Activated CD4-positive, alpha-beta T cell treated with anti-CD3 and anti-CD28 coated beads, Interleukin-2, amount 10 ng/mL, durations not matched to agents 7 days and 5 days (primary cell): ENCODE measurements at places on chromosomes 1 and 21. TPM values are rescaled to one million over a fixed set of nuclear protein-coding genes. Genes with fewer than 3 reads are reported as not detected.
A peak's percentile ranks its signal among the peaks of the same experiment; 100 is the strongest.

DNA sequence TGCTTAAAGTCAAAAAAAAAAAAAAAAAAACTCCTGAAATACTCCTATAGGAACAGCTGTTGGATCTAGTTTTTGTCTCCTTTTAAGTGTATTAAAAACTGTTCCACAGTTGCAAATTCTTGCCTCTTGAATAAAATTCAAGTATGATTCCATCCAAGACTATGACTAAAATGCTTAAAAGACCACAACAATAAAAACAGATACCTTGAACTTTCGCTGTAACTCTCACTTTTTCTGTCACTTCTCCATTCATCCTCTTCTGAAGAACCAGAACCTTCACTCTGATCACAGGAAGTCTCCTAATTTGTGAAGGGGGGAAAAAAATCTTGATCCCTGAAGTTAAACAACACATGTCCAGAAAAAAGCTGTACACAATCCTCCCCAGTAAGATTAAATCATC is 55.0 kb upstream of the PSMG1 start:
- peaks cover 12% of the 10 kb centered on the region for H3K4me1 ChIP-seq
- DNase-seq, result no peak
- H3K27me3 ChIP-seq, result no peaks in the 10 kb centered on the region

DNA sequence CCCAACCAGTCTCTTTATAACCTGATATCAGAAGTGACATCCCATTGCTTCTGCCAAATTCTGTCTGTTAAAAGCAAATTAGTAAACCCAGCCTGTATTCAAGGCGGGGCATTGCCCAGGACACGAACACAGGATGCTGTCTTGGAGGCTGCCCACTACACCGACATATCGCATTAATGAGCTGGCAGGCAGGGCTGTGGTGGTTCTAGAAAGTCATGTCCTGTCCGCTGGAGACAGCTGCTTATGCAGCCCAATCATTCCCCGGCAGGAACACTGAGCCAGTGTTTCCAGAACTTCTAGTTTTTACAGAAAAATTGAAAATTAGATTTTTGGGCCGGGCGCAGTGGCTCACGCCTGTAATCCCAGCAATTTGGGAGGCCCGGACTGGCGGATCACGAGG is 19.3 kb downstream of the C1orf167 start:
- no peak for DNase-seq
- H3K27me3 ChIP-seq, result no peaks in the 10 kb centered on the region
- H3K4me3 ChIP-seq, result no peak overlapping the region
- no peaks in the 10 kb centered on the region for H3K36me3 ChIP-seq
- peaks cover 2% of the 10 kb centered on the region for H3K4me1 ChIP-seq
- H3K27ac ChIP-seq, result no peak overlapping the region

DNA sequence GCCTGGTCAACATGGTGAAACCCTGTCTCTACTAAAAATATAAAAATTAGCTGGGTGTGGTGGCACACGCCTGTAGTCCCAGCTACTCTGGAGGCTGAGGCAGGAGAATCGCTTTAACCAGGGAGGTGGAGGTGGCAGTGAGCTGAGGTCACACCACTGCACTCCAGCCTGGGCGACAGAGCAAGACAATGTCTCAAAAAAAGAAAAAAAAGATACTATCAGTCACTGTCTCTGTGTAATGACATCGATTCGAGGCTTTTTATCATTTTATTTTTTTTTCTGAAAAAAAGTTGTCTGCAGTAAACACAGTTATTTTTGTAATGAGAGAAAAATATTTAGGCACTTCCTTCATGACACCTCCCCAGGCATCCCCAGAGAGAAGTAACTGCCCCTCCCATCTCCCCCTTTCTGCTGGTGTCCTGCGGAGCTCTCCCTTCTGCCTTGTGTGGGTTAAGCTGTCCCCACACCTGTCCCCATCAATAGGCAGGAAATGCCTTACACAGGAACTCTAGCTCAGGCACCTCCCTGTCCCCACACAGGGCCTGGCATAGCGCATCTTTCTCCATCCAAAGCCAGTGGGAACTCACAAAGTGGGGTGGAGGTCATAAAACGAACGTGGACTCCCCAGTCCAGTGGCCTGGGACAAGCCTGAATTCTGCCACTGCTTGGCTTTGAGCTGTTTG is 132.0 kb downstream of the SYF2 start:
- H3K4me3 ChIP-seq, result peak overlapping the region; percentile 52
- peaks cover 12% of the 10 kb centered on the region for H3K36me3 ChIP-seq
- H3K4me1 ChIP-seq, result peaks cover 71% of the 10 kb centered on the region
- H3K27ac ChIP-seq, result peak overlapping the region; percentile 89

DNA sequence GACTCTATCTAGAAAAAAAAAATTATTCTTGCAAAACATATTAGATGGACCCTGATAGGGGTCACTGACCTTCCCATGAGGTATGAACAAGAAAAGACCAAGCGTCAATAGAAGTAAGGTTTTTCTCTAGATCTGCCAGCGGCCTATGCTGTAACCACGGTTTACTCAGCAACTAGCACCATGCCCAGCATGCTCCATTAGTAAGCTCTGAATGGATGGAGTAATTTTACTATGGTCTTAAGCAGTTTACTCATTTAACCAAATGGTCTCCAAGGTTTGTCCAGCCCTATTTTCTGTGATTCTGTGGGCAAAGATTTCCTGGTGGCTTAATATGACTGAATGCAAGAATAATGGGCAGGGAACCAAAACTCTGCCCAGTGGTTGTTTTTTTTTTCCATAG is 113.9 kb downstream of the ADSS2 start:
- peaks cover 29% of the 10 kb centered on the region for H3K4me1 ChIP-seq
- H3K27ac ChIP-seq, result no peak overlapping the region
- H3K27me3 ChIP-seq, result peaks cover 20% of the 10 kb centered on the region
- DNase-seq, result no peak
- H3K36me3 ChIP-seq, result no peaks in the 10 kb centered on the region

DNA sequence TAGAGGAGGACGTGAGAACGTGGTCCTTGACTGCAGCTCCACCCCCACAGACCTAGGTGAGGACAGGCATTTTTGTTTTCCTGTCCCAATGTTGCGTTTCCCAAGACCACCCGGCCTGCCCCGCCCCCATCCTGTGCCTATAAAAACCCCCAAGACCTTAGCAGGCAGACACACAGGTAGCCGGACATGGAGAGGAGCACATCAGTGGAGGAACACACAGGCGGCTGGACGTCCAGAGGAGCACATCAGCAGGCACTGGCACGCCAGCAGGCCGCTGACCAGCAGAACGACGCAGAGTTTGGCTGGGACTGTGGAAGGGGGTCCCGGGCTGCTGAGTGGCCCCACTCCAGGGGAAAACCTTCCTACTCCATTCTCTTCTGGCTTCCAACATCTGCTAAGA is 12.7 kb upstream of the HMGCL start:
- DNase-seq, result no peak
- peaks cover 8% of the 10 kb centered on the region for H3K27me3 ChIP-seq
- no peak overlapping the region for H3K27ac ChIP-seq
- peak overlapping the region; percentile 62 for H3K4me3 ChIP-seq
- peaks cover 11% of the 10 kb centered on the region for H3K4me1 ChIP-seq

GRCh38 chr1:205059660-205060059 is 16.6 kb downstream of the CNTN2 start:
- H3K4me1 ChIP-seq, result no peaks in the 10 kb centered on the region
- DNase-seq, result no peak
- no peaks in the 10 kb centered on the region for H3K27me3 ChIP-seq
- no peak overlapping the region for H3K27ac ChIP-seq
- no peaks in the 10 kb centered on the region for H3K36me3 ChIP-seq

- no peaks in the 10 kb centered on the region for H3K36me3 ChIP-seq
- H3K4me1 ChIP-seq, result no peaks in the 10 kb centered on the region
- H3K27ac ChIP-seq, result no peak overlapping the region
- DNase-seq, result no peak
- H3K4me3 ChIP-seq, result no peak overlapping the region
Measured at GRCh38 chr1:18261891-18262290, 154.3 kb downstream of the IGSF21 start.

- H3K27ac ChIP-seq, result no peak overlapping the region
- H3K4me3 ChIP-seq, result no peak overlapping the region
- DNase-seq, result no peak
Measured at GRCh38 chr1:162487241-162487640, 10.4 kb upstream of the UHMK1 start.

DNA sequence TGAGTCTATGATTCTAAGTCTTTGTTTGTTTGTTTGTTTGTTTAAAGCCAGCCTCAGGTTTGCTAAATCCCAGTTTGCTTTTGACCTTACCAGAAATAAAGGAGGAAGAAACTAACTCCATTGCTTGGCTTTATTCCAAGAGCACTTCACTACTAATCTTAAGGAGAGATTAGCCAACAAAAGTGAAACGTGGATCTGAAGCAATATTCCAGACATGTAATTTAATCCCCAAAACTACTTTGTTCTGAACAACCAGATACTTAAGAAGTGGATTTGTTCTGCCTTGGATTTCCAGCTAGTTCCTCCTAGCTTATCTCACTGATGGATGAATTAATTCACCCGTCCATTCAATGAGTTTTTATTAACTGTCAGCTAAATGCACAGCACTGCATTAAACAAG is 15.9 kb upstream of the CEP350 start:
- no peaks in the 10 kb centered on the region for H3K36me3 ChIP-seq
- no peak for DNase-seq
- no peak overlapping the region for H3K4me3 ChIP-seq
- H3K27ac ChIP-seq, result no peak overlapping the region
- peaks cover 24% of the 10 kb centered on the region for H3K27me3 ChIP-seq

GRCh38 chr1:197808880-197809279 is 33.6 kb upstream of the DENND1B start:
- H3K36me3 ChIP-seq, result no peaks in the 10 kb centered on the region
- no peak overlapping the region for H3K4me3 ChIP-seq
- H3K27me3 ChIP-seq, result no peaks in the 10 kb centered on the region
- DNase-seq, result no peak

- no peak overlapping the region for H3K27ac ChIP-seq
- H3K27me3 ChIP-seq, result peaks cover 3% of the 10 kb centered on the region
- no peaks in the 10 kb centered on the region for H3K36me3 ChIP-seq
Measured at GRCh38 chr21:46066591-46067331, 31.2 kb upstream of the COL6A2 start.

DNA sequence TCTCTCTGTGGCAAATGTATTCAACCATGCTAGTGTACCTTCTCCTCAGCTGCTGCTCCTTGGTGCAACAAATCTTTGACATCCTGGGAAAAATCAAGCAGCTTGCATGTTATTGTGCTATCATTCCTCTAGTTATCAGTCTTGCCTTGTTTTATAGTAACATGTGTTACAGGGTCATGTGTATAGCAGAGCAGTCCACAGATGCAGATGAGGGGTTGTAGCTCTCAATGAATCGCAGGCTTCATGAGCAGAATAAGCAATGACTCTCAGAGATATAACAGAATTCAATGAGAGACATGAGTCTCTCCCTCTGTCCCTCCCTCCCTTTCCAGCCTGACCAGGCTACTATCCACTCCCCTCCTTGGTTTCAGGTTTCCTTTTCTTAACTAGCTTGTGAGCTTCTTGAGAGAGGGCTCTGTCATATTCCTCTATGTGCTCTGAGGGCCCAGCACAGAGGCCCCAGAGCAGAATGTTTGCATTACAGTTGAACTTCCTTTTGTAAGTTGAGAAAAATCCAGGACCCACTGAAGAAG is 15.1 kb upstream of the JUN start:
- H3K36me3 ChIP-seq, result peaks cover 2% of the 10 kb centered on the region
- H3K4me1 ChIP-seq, result peaks cover 14% of the 10 kb centered on the region
- no peak overlapping the region for H3K4me3 ChIP-seq
- H3K27ac ChIP-seq, result no peak overlapping the region
- DNase-seq, result no peak

- no peaks in the 10 kb centered on the region for H3K27me3 ChIP-seq
- H3K4me3 ChIP-seq, result no peak overlapping the region
- no peaks in the 10 kb centered on the region for H3K4me1 ChIP-seq
Measured at GRCh38 chr21:20108016-20108415, 890.2 kb upstream of the NCAM2 start.

GRCh38 chr1:27006683-27007082 is 6.0 kb downstream of the TENT5B start:
- peaks cover 27% of the 10 kb centered on the region for H3K27me3 ChIP-seq
- peaks cover 5% of the 10 kb centered on the region for H3K4me1 ChIP-seq
- DNase-seq, result no peak

GRCh38 chr1:181184621-181185020 is 96.1 kb downstream of the IER5 start:
- H3K27me3 ChIP-seq, result peaks cover 21% of the 10 kb centered on the region
- H3K4me1 ChIP-seq, result peaks cover 8% of the 10 kb centered on the region
- H3K36me3 ChIP-seq, result no peaks in the 10 kb centered on the region
- no peak overlapping the region for H3K4me3 ChIP-seq

- no peak for DNase-seq
- peaks cover 16% of the 10 kb centered on the region for H3K27me3 ChIP-seq
- H3K4me3 ChIP-seq, result no peak overlapping the region
- no peak overlapping the region for H3K27ac ChIP-seq
- no peaks in the 10 kb centered on the region for H3K36me3 ChIP-seq
Measured at GRCh38 chr1:203589595-203589994, 37.0 kb upstream of the ATP2B4 start.

- peaks cover 26% of the 10 kb centered on the region for H3K27me3 ChIP-seq
- peaks cover 20% of the 10 kb centered on the region for H3K4me1 ChIP-seq
- H3K4me3 ChIP-seq, result peak overlapping the region; percentile 84
- no peaks in the 10 kb centered on the region for H3K36me3 ChIP-seq
- DNase-seq, result no peak
Measured at GRCh38 chr1:148264374-148265276, 112.5 kb upstream of the NBPF11 start.

- no peaks in the 10 kb centered on the region for H3K4me1 ChIP-seq
- no peak overlapping the region for H3K27ac ChIP-seq
- no peaks in the 10 kb centered on the region for H3K27me3 ChIP-seq
- no peak for DNase-seq
Measured at GRCh38 chr1:21878840-21879478, 58.2 kb downstream of the HSPG2 start.

DNA sequence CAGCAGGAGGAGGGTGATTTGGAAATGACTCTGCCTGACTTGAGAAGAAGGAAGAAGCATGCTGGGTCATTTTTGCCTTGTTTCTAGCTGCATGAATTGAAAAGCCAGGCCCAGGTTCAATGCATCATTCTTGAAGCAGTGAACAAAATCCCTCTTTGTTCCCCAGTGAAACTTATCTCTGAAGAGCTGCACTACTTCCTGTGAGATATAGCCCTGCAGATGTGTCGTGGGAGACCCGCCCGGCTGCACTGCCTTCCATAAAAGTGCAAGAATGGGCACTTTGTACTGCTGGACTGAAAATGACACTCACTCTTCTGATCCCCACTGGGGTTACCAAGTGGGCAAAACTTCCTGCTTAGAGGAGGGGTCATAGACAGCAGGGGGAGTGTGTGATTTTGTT is 249.2 kb upstream of the NFIA start:
- peaks cover 13% of the 10 kb centered on the region for H3K4me1 ChIP-seq
- H3K4me3 ChIP-seq, result no peak overlapping the region
- no peak overlapping the region for H3K27ac ChIP-seq

- H3K27ac ChIP-seq, result no peak overlapping the region
- no peaks in the 10 kb centered on the region for H3K4me1 ChIP-seq
- H3K27me3 ChIP-seq, result peaks cover 22% of the 10 kb centered on the region
Measured at GRCh38 chr1:7886405-7886745, 33.5 kb upstream of the UTS2 start.

KRTAP21-2 gene
- total RNA-seq, result not detected

AQP10 gene
- total RNA-seq, result not detected

PTPRF gene
- 0.42 TPM for total RNA-seq

IL6R gene
- 9.1 TPM for total RNA-seq

OR2T35 gene
- not detected for total RNA-seq

TSACC gene
- 0.50 TPM for total RNA-seq

TMCC2 gene
- total RNA-seq, result 0.52 TPM

LCE2A gene
- not detected for total RNA-seq

CXADR gene
- 0.32 TPM for total RNA-seq

SLC30A2 gene
- not detected for total RNA-seq

CELA3A gene
- total RNA-seq, result not detected

CRP gene
- not detected for total RNA-seq

FLVCR1 gene
- 11.4 TPM for total RNA-seq

RAB25 gene
- total RNA-seq, result 0.50 TPM
